AG04449 (cell line): ENCODE measurements at places on chromosomes 3 and 15.

- DNase-seq, result no peak
Observed at GRCh38 chr15:83487519-83487918, 40.4 kb downstream of the SH3GL3 start.

GRCh38 chr3:119428538-119428937 is 34.9 kb downstream of the TMEM39A start:
- no peak for DNase-seq

DNA sequence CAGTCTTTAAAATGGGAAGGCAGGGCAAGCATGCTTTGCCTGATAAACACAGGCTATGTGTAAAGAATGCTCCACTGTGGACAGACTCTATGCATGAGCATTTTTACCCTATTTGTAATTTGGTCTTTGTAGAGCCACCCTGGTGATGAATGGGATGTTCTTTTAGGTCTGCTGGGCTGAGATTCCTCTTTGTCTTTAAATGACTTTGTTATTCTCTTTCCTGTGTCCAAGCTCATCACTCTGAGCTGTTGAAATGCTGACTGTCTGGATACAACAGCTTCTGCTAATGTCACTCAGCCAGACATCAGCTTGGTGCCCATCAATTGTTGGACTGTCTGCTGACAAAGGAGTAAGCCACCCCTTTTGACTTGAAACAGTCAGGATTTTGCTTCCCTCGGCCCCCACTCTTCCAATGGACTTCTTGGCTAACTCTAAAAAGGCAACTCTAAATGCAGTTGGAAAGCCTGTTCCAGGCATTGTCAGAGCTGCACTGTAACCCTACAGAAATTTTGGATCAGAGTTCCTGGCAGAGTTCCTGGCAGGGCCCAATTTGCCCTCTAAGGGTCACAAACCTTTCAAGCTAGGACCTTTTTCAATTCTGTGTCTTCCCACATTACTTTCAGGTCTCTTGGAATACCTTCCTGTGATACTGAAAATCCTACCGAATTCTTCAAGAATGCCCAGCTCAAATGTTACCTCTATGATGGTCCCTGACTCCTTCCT is 40.5 kb upstream of the EIF1B start:
- DNase-seq, result no peak

GRCh38 chr15:88918738-88919137 is 5.6 kb upstream of the MFGE8 start:
- DNase-seq, result peak; percentile 99

GRCh38 chr3:28291577-28291976 is 50.2 kb downstream of the CMC1 start:
- DNase-seq, result no peak

DNA sequence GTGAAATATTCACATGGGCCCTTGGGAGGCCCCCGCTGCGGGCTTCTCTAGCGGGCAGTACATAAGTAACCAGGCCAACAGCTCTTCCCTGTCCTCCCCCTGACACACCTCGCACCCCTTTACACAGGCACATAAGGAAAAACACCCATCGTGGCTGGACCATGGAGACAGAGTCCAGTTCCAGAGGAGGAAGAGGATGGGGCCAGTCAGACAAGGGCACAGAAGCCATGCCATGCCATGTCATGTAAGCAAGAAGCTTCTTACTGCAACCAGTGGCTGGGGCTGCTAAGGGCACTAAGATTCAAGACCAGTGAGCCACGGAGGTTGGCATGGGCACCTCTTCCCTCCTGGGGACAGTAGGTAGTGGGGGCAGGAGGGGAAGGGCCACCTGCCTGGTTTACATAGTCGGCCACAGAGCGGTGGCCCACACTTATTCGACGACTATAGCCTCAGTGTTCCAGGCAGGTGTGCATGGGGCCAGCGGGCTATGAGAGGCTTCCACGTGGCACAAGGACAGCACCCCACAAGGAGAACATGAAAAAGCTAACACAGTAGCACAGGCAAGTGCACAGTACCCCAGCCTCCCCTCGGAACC is 5.7 kb upstream of the CYP11A1 start:
- DNase-seq, result no peak

- no peak for DNase-seq
Observed at GRCh38 chr3:146189519-146190173, 28.7 kb upstream of the PLOD2 start.

DNA sequence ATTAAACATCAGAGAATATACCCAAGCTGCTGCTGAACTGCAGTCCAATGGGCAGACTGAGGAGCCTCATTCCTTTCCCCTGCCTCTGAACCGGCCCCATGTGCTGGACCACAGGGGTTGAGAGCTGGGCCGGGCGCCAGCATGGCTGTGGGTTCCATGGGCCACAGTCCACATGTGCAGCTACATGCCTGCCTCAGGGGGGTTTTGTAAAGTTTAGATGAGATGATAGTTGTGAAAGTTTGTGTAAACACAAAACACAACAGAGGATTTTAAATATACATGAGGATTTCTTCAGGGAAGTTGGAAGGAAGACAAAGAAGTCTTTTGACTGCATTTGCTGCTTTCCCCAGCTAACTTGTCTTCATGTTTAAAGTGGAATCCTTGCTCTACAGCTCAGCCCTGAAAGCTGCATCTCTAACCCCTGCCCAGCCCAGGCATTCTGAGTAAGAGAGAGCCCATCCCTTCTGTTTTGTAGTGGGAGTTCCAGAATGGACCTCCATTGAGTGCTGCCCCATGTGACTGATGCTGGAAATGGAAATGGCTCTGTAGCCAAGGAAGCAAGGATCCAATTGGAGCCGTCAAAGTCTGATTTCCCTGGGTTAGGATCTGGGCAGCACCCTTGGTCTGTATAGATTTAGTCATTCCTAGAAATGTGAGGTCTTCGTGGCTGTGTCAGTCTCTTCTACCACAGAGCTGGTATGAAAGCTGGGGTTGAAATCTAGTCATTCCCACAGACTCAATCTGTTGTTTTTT is 17.5 kb downstream of the SLC12A8 start:
- DNase-seq, result peak; percentile 49

- DNase-seq, result no peak
Observed at GRCh38 chr15:37981775-37982174, 47.3 kb downstream of the TMCO5A start.

- DNase-seq, result no peak
Observed at GRCh38 chr15:61158504-61159407, 70.3 kb downstream of the RORA start.

DNA sequence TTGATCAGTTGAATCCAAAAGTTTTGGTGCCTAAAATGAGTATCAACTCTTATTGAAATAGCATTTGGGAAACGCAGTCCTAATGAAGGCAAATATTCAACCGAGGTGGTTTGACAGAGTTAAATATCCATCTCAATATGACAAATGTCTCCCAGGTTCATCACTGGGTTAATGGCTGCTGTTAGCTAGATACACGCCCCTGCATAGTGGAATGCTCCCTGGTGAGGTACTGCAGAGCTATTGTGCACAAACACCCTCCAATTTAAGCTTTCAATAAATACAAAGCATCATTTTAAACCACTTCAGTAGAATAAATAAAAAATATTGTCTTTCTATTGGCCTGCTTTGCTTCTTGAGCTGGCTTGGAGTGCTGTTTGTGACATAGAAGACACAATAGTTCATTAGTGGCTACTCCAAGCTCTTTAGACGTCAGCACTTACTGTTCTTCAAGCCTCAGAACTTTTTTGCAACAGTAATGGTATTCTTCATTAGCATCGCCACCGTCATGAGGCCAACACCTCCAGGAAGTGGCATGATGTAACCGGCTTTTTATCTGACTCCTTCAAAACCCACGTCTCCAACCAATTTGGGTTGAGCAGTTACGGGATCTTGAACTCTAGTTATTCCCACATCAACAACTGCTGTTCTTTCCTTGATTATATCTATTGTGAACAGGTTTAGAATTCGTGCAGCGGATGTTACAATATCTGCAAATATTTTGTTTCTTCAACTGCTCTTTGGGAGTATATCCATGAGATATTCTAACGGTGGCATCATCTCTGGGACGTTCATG is 1159.6 kb upstream of the EPHA6 start:
- no peak for DNase-seq

DNA sequence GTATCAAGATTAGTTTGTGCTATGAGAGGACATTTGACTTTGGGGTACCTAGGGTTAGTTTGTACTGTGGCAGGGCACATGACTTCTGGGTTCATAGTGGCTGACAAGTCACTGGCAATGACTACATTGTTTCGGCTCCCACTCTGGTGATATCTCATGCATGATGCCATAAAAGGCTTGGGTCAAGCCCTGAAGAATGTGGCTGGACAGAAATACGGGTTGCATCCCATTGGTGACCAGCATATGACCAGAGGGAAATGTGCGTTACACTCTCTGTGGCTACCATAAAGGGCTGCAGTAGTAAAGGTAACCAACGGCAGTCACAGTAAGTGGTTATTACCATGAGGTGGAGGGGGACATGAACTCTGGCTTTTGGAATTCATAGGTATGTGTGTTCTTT is 18.4 kb downstream of the THOC7 start:
- DNase-seq, result no peak

DNA sequence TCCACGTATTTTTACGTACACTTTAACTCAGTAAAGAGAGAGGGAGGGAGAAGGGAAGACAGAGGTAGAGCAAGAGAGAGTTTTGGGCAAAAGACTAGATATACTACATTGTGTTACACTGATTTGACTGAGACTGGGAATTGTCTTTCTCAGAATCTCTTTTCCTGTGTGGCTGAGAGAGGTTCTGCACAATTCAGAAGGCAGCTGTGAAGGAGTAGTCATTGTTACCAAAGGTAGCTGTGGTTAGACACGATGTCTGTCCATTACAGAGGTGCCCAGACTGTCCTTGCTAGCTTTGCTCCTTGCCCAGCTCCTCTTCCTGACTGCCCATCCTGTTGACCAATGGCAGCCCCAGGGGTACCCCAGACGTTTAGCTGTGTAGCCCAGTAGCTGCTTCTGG is 577.5 kb upstream of the CBLB start:
- no peak for DNase-seq
